ENCODE measurements at places on chromosomes 1 and 21.
A peak's percentile ranks its signal among the peaks of the same experiment; 100 is the strongest.

- no peak overlapping the region for H3K27ac ChIP-seq
- H3K4me3 ChIP-seq = no peak overlapping the region
- DNase-seq = no peak
- H3K4me1 ChIP-seq = peaks cover 7% of the 10 kb centered on the region
- peaks cover 3% of the 10 kb centered on the region for H3K36me3 ChIP-seq
Observed at GRCh38 chr21:28464095-28464494, 528.6 kb downstream of the LTN1 start.

DNA sequence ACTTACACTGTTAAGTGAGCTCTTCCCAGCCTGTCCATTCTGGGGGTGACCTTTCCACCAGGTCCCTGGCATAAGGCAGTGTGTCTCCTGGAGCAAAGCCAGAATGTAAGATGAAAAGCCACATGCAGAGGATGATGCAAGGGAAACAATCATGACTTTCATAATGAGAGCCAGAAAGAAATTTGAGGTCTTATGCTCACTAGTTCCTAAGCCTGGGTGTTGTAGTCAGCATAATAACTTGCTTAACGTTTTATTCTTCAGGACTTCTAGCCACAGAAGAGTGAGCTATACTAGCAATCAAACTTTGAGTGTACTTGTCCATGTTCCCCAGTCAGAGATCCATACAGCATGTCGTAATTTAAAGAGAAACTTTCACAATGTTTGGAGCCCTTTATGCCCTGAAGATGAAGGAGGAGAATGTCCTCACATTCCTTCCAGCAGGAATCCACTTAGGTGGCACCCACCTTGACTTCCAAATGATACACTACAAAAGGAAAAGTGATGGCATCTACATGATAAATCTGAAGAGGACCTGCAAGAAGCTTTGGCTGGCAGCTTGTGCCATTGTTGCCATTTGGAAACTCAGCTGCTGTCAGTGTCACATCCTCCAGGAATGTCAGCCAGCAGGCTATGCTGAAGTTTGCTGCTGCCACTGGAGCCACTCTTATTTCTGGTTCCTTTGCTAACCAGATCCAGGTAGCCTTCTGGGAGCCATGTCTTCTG is 60.5 kb upstream of the FOXD3 start:
- H3K27me3 ChIP-seq = peaks cover 6% of the 10 kb centered on the region
- no peaks in the 10 kb centered on the region for H3K36me3 ChIP-seq
- H3K27ac ChIP-seq = no peak overlapping the region
- H3K4me1 ChIP-seq = no peaks in the 10 kb centered on the region
- H3K4me3 ChIP-seq = no peak overlapping the region

GRCh38 chr1:235190431-235190830 is 29.4 kb upstream of the RBM34 start:
- peaks cover 37% of the 10 kb centered on the region for H3K36me3 ChIP-seq
- H3K4me3 ChIP-seq = no peak overlapping the region
- no peak overlapping the region for H3K27ac ChIP-seq
- H3K4me1 ChIP-seq = no peaks in the 10 kb centered on the region
- H3K27me3 ChIP-seq = no peaks in the 10 kb centered on the region

DNA sequence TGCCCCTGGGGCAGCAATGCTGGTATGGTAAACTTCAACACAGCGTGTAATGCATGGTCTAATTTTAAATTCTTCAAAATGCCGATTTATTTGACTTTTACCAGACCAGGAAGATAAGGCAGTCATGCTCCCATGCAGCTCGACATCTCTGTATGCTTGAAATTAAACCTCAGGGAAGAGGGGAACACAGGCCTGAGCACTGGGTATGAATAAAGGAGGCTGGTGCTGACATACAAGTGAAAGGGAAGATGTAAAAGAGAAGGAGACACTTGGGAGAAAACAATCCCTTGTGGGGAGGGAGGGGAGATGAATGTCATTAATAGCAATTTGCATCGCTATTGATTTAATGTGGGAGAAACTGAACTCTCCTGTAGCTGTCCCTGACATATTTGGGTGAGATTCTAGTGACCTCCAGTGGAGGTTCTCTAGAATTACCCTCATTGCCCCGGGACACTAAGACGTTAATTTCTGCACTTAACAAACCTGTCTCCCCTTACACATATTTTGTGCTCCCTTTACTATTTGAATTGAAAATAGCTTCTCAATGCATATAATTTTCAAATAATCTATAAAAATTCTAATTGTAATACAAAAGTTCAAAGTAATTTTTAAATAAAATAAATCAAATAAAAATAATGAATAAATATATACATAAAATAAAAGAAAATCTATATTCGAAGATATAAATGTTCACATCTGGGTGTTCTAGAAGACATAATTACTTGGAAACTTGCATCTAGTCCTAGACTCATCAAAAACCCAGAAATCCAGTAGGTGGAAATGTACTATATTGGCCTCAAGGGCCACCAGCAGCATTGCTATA is 283.1 kb downstream of the LMX1A start:
- no peak overlapping the region for H3K27ac ChIP-seq
- DNase-seq = no peak
- no peaks in the 10 kb centered on the region for H3K27me3 ChIP-seq
- no peaks in the 10 kb centered on the region for H3K36me3 ChIP-seq

DNA sequence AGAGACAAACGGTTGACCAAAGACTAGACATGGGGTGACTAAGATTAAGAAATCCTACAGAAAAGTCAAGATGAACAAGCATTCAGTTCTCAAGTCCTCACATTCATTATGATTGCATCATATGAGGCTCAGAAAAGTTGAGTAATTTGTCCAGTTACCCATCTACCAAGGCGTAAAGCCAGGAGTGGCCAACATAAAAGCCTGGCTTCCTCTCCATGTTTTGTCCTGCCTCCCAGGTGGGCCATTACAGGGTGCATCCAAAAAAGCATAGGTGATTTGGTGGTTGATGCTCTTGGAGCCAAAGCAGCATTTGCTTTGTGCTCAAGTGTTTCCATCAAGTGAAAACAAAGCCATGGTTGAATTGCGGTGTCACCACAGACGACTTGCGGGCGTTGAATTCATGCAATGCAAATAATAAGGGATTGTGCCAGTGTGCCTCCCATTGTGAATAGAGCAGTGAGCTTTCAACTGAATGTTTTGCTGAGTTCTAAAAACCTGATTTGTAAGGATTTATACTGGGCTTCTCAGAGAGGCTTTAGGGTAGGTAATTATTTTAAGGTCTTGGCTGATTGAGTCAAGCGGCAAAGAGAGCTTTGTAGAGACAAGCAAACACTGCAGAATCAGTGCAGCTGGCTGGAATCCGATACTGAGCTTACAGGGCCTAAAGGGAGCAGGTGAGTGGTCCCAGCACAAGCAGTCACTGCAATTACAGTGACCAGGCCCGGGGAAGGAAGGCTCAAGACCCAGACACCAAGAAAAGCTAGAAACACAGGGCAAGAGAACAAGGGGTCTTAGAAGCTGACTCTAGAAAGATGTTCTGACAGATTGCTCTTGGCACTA is 54.1 kb downstream of the KCNJ15 start:
- H3K27ac ChIP-seq = no peak overlapping the region
- no peaks in the 10 kb centered on the region for H3K27me3 ChIP-seq
- no peak for DNase-seq
- H3K4me1 ChIP-seq = peaks cover 49% of the 10 kb centered on the region
- H3K4me3 ChIP-seq = no peak overlapping the region

GRCh38 chr1:93648656-93649055 is 33.0 kb downstream of the BCAR3 start:
- no peaks in the 10 kb centered on the region for H3K27me3 ChIP-seq
- DNase-seq = peak; percentile 75
- peaks cover 6% of the 10 kb centered on the region for H3K4me1 ChIP-seq

DNA sequence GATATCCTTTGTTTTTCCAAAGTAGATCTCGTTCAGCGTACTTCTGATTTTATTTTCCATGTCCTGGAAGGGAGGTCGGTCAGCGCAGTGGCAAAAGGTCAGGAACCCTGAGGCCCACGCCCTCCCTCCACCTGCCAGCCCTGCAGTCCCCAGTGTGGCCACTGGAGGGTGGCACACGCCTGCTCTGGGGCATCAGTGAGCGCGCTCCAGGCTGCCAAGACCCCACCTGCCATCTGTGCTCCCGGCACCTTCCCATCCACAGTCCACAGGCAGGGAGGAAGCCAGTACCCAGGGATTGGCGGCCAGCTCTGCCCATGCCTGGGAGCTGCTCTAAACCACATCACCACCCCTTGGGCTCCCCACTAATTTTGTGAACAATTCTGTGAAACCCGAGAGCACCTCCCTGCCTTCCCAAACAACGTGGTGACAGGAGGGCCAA is 32.3 kb downstream of the SLC66A1 start:
- no peak overlapping the region for H3K27ac ChIP-seq
- H3K4me3 ChIP-seq = no peak overlapping the region
- H3K36me3 ChIP-seq = peaks cover 28% of the 10 kb centered on the region
- H3K27me3 ChIP-seq = no peaks in the 10 kb centered on the region
- H3K4me1 ChIP-seq = peaks cover 5% of the 10 kb centered on the region

GRCh38 chr1:217602380-217602779 is 28.5 kb downstream of the GPATCH2 start:
- no peak for DNase-seq
- H3K27me3 ChIP-seq = no peaks in the 10 kb centered on the region
- H3K4me1 ChIP-seq = peaks cover 2% of the 10 kb centered on the region

- no peak for DNase-seq
- peaks cover 3% of the 10 kb centered on the region for H3K27me3 ChIP-seq
- no peak overlapping the region for H3K4me3 ChIP-seq
Observed at GRCh38 chr1:202011994-202012393, 1.6 kb downstream of the ELF3 start.

DNA sequence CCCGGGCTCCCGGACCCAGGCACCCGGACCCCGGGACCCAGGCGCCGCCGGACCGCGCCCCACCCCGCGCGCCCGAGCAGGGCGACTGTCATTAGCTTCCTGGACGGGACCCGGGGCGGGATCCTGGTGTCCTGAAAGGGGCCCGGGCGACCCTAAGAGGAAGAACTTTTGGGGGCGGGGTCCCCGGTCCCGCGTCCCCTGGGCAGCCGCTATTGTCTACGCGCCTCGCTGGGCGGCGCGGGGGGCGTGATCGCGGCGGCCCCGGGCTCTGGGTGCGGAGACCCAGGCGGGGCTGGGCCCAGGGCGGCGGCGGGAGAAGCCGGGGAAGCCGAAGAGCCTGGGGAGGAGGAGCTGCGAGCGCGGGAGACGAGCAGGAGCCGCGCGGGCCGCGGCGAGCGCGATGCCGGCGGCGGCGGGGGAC is 465 bp downstream of the HUNK start:
- no peak overlapping the region for H3K4me3 ChIP-seq
- H3K36me3 ChIP-seq = no peaks in the 10 kb centered on the region
- H3K27ac ChIP-seq = no peak overlapping the region
- peaks cover 14% of the 10 kb centered on the region for H3K27me3 ChIP-seq
- no peak for DNase-seq
- H3K4me1 ChIP-seq = peaks cover 15% of the 10 kb centered on the region

DNA sequence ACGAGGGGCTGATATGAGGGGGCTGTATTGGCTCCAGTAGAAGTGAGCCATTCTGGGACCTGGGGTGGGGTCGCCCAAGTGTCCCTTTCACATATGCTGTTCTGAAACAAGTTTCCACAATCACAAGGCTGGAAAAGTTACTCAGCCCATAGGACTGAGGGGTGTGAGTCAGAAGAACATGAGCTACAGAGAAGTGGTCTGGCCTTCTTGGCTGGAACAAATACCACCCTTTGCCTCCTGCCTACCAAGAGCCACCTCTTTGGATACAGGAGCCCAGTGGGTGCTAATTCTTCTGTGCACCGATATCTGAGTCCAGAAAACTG is 42.4 kb downstream of the MEF2D start:
- peak overlapping the region; percentile 98 for H3K27ac ChIP-seq
- peaks cover 5% of the 10 kb centered on the region for H3K27me3 ChIP-seq
- H3K4me3 ChIP-seq = no peak overlapping the region
- H3K36me3 ChIP-seq = peaks cover 2% of the 10 kb centered on the region
- DNase-seq = no peak
- peaks cover 13% of the 10 kb centered on the region for H3K4me1 ChIP-seq

GRCh38 chr1:150150133-150151021 is 661 bp downstream of the PLEKHO1 start:
- no peaks in the 10 kb centered on the region for H3K27me3 ChIP-seq
- H3K4me1 ChIP-seq = peaks cover 40% of the 10 kb centered on the region

DNA sequence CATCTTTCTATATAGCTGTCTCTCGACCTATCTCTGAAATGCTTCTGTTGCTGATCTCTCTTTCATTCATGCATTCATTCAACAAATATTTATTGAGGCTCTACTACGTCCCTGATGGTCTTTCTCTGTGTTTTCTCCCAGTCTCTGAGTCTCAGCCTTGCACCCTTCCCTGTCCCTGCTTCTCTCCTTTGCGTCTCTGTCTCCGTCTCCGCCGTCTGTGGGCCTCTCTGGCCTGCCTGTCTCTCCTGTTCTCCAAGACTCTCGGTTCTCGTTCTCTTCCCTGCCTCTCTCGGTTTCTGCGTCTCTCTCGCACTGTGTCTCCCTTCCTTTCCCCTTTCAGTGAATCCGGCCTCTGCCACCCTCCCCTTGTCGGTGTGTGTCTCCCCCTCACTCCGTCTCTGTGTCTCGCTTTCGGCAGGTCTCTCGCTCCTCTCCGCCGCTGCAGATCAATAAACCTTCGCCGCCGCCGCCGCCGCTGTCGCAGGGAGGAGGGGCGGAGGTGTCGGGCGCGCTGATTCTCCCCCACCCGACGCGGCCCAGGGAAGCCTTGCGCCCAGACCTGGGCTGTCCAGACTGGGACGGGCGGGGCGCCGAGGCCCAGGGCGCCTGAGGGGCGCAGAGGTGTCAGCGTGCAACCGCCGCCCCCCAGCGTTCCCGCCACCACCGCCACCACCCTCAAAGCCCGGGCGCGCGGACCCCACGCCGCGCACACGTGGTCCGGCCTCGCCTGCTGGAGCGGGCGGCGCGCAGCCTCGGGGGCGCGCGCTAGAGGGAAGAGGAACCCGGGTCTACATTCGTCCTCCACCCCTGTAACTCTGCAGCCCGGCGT is 3.0 kb downstream of the EFNA3 start:
- DNase-seq = no peak
- peaks cover 2% of the 10 kb centered on the region for H3K36me3 ChIP-seq
- H3K4me3 ChIP-seq = peak overlapping the region; percentile 54
- H3K27ac ChIP-seq = peak overlapping the region; percentile 48

GRCh38 chr21:44911384-44912157 is 9.1 kb downstream of the ITGB2 start:
- no peaks in the 10 kb centered on the region for H3K36me3 ChIP-seq
- H3K4me3 ChIP-seq = no peak overlapping the region
- peaks cover 32% of the 10 kb centered on the region for H3K4me1 ChIP-seq
- no peak overlapping the region for H3K27ac ChIP-seq
- peaks cover 11% of the 10 kb centered on the region for H3K27me3 ChIP-seq

DNA sequence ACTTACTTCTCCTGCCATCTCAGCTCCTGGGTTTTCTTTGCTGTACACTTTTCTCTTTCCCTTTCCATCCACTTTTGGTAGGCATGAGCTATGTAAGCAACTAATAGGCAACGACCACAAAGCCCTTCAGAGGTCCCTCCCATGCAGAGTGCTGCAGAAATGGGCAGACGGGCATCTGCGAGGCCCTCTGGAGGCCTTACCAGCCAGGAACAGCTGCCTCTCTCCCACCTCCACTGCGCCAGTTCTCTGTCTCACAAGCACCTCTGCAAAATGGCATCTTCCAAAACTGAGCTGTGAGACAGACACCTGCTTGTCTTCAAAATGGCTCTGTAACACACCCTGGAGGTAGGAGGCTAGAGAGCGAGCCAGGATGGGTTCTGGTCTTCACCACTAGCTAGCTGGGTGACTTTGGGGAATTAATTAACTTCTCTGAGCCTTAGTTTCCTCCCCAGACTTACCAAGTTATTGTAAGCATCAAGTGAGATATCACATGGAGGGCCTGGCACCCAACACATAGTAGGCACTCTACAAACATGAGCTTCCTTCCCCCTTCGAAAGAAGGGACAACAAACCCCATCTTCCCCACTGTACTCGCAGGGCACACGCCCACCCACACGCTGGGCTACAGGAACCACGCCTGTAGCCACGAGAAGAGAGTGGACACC is 62.0 kb downstream of the BCAR3 start:
- no peak overlapping the region for H3K4me3 ChIP-seq
- no peak overlapping the region for H3K27ac ChIP-seq
- no peaks in the 10 kb centered on the region for H3K27me3 ChIP-seq
- peaks cover 89% of the 10 kb centered on the region for H3K4me1 ChIP-seq
- H3K36me3 ChIP-seq = no peaks in the 10 kb centered on the region
